Peyer's patch (tissue), 4 donors: ENCODE measurements at places on chromosomes 2 and 18. TPM values are rescaled to one million over a fixed set of nuclear protein-coding genes. Genes with fewer than 3 reads are reported as not detected.

DNA sequence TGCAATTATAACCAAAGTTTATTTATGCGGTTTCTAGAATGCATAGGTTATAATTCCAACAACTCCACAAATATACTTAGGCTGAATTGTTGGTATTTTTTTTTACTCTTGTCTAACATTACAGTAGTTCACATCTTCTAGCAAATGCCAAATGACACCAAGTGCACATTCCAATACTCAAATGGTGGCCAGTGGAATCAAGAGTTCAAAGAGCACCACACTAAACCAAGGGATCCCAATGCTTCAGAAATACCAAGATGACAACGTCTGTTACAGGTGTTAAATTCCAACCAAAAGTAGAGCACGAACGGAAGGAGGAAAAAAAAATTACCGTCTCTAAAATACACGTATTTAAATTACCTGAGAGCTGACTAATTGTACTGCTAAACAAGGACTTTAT is 136.2 kb downstream of the TMEM247 start:
- H3K4me1 ChIP-seq = no peaks in the 10 kb centered on the region
- DNase-seq = no peak
- H3K27ac ChIP-seq = peak overlapping the region; percentile 95
- H3K36me3 ChIP-seq = no peaks in the 10 kb centered on the region
- no peaks in the 10 kb centered on the region for H3K27me3 ChIP-seq

DNA sequence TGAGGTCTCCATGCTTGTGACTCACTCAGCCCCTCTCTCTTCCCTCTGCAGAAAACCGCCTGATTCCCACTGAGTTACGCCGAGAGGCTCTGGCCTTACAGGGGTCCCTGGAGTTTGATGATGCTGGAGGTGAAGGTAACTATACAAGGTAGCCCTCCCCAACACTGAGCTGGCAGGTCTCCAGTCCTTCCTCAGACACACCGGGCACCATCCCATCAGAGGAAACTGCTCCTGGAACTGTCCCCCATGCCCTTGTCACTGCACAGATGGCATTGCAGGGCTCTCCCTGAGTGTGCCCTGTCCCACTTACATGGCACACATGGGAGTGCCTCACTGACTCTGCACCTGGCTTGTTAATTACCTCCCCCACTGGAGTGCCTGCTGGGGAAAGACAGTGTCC is 1.9 kb downstream of the IMP4 start:
- no peaks in the 10 kb centered on the region for H3K27me3 ChIP-seq
- H3K27ac ChIP-seq = no peak overlapping the region
- peaks cover 53% of the 10 kb centered on the region for H3K36me3 ChIP-seq
- no peak for DNase-seq

DNA sequence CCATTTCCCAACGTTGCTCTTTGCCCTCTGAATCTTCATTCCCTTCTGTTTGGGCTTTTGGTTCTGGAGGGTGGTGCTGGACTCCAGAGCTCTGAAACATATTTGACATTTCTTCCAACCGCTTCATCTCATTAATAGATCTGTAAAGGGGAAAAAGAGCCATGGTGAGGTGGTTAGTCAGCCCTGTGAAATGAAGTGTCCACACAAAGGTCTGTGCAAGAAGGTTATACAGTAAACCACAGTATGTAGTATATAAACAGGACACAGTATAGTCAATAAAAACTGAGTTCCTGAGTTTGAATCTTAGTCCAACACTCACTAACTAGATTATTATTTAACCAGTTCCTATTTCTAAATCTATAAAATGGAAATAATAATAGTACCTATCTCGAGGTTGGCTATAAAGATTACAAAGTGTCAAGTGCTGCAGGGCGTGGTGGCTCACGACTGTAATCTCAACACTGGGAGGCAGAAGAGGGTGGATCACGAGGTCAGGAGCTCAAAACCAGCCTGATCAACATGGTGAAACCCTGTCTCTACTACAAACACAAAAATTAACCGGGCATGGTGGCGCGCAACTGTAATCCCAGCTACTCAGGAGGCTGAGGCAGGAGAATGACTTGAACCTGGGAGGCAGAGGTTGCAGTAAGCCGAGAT is 13.1 kb downstream of the STARD7 start:
- H3K4me1 ChIP-seq = no peaks in the 10 kb centered on the region
- no peaks in the 10 kb centered on the region for H3K27me3 ChIP-seq
- H3K27ac ChIP-seq = no peak overlapping the region
- no peak for DNase-seq
- H3K4me3 ChIP-seq = no peak overlapping the region

DNA sequence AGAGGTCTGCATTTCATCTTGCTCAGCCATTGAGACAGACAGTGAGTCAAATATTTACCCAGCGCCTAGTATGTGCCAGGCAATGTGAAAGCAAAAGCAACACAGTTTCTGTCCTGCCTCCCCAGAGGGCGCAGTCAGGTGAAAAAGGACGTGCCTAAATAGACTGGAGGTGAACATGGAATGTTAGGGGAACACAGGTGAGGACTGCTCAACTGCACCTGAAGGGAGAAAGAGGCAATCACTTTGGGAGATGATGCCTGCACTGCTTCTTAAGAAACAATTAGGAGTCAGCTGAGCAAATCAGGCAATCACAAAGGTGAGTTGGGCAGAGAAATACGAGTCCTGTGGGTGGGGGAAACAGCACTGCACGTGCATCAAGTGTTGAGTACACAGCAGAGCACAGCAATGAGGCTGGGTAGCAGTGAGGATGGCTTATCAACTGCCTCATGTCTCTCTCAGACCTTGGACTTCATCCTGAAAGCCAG is 218.3 kb upstream of the SMAD7 start:
- H3K27me3 ChIP-seq = no peaks in the 10 kb centered on the region
- H3K4me3 ChIP-seq = no peak overlapping the region
- H3K27ac ChIP-seq = peak overlapping the region; percentile 5
- no peaks in the 10 kb centered on the region for H3K4me1 ChIP-seq
- DNase-seq = no peak

DNA sequence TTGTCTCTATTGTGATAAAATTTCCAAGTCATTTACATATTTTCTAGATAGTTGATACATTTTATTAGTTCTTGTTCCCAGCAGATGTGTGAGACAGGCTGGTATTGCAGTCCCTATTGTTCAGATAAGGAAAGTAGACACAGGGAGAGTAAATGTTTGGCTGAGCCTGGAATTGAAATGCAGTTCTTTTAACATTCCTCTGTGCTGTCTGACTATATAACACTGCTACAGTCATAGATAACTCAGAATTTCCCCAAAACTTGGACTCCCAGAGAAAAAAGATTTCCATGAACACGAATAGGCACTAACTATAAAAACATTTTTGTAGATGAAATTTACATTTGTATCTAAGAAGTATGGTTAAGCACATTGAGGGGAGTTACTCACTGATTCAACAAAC is 71.4 kb downstream of the PLCL1 start:
- no peaks in the 10 kb centered on the region for H3K36me3 ChIP-seq
- no peaks in the 10 kb centered on the region for H3K27me3 ChIP-seq
- H3K4me3 ChIP-seq = no peak overlapping the region
- no peak overlapping the region for H3K27ac ChIP-seq

DNA sequence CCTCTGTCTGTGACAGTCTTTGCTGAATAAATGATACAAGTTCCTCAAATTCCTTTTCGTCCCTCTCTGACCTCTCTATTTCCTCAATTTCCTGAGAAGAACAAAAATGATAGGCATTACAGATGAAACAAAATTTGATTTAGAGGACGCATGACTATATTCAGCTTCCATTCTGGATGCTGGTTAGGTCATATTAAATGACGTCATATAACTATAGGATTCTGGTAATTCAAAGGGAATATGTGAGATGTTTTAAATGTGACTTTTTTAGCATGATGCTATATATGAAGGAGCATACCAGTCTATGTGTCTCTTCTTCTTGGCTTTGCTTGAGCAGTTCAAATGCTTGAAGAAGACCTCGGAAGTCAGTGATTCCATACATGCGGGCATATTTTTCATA is 102.3 kb downstream of the TTN start:
- H3K4me3 ChIP-seq = no peak overlapping the region
- no peak for DNase-seq
- no peaks in the 10 kb centered on the region for H3K4me1 ChIP-seq
- no peak overlapping the region for H3K27ac ChIP-seq
- H3K36me3 ChIP-seq = no peaks in the 10 kb centered on the region

- H3K36me3 ChIP-seq = no peaks in the 10 kb centered on the region
- peak overlapping the region; percentile 58 for H3K27ac ChIP-seq
- DNase-seq = no peak
- no peaks in the 10 kb centered on the region for H3K27me3 ChIP-seq
These were observed 14.0 kb downstream of the UGP2 start for GRCh38 chr2:63855418-63856302.

DNA sequence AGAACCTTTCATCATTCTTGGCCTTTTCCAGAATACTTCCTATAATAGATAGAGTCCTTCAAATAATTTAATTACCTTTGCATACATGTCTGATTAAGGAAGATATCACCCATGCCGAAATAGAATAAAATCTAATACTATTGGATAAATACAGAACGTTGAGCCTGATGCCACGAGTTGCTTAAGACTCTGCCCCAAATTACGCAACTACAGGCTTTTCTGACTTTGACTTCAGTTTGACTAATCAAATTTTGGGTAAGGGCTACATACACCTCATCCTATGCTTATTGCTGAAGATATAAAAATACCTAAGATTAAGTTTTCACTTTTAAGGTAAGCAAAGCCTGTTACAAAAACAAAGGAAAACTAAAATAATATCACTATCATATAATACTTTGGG is 1065.1 kb upstream of the NRXN1 start:
- H3K27me3 ChIP-seq = no peaks in the 10 kb centered on the region
- no peaks in the 10 kb centered on the region for H3K4me1 ChIP-seq
- no peak overlapping the region for H3K27ac ChIP-seq
- no peak overlapping the region for H3K4me3 ChIP-seq
- H3K36me3 ChIP-seq = no peaks in the 10 kb centered on the region

DNA sequence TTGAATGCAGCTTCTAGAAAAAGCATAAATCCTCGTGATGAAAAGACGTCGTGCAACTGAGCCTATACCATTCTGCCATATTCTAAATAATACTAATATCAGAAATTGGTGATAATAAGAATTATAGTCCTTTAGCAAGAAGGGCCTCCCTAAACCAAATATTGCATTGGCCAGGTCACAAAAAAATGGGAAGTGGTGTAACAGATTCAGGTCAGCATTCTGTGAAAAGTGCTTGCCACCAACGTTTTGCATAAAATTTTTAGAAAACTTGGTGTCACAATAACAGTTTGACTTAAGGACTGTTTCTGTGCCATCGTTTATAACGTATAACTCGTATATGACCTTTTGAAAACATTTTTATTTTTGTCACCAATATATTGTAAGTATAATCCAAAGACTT is 603.6 kb downstream of the CPS1 start:
- no peak for DNase-seq
- H3K4me3 ChIP-seq = no peak overlapping the region
- no peaks in the 10 kb centered on the region for H3K27me3 ChIP-seq
- H3K36me3 ChIP-seq = no peaks in the 10 kb centered on the region
- H3K27ac ChIP-seq = no peak overlapping the region

DNA sequence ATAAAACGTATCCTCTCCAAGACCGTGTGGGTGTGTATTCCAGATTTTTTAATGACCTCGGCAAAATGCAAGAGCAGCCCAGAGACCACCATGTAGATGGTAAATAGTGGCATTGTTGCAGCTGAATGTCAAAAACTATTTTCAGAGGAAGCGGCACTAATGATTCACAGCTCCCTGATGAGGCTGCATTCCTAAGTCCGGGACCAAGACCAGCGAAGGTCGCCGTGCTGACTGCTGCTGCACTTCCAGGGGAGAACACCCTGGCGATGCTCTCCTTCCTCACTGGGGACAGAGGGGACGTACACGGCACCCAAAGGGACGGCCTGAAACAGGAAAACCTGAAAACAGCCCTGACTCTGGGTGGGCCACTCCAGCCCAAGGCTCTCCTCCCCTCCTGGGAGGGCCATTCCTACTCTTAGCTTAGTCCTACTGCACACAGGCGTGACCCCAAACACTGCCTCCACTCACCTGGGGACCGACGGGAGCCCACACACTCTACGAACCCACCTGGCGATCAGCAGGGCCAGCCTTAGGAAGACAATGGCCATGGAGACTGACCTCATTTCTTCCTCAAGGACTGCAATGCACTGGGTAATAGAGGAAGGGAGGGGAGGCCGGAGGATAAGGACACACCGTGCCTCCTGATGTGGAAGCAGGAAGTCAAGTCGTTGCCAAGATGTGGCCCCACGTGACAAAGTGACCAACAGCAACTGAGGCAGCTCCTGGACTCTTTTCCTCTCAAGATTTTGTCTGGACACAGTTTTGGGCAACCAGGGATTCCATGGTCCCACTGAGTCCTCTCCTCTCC is 82.8 kb downstream of the ZNF516 start:
- H3K4me3 ChIP-seq = no peak overlapping the region
- no peak for DNase-seq
- H3K4me1 ChIP-seq = no peaks in the 10 kb centered on the region
- no peaks in the 10 kb centered on the region for H3K36me3 ChIP-seq
- H3K27ac ChIP-seq = no peak overlapping the region
- H3K27me3 ChIP-seq = no peaks in the 10 kb centered on the region

Gene CENPA
- 2.1 TPM for total RNA-seq

Gene EVA1A
- 9.1 TPM for total RNA-seq

Gene STEAP3
- total RNA-seq = 17.2 TPM

Gene NEU4
- total RNA-seq = 35.5 TPM

Gene LRP1B
- 3.3 TPM for total RNA-seq

Gene CNRIP1
- 21.5 TPM for total RNA-seq
